ENCODE measurements at places on chromosomes 2 and 18.
A peak's percentile ranks its signal among the peaks of the same experiment; 100 is the strongest.

DNA sequence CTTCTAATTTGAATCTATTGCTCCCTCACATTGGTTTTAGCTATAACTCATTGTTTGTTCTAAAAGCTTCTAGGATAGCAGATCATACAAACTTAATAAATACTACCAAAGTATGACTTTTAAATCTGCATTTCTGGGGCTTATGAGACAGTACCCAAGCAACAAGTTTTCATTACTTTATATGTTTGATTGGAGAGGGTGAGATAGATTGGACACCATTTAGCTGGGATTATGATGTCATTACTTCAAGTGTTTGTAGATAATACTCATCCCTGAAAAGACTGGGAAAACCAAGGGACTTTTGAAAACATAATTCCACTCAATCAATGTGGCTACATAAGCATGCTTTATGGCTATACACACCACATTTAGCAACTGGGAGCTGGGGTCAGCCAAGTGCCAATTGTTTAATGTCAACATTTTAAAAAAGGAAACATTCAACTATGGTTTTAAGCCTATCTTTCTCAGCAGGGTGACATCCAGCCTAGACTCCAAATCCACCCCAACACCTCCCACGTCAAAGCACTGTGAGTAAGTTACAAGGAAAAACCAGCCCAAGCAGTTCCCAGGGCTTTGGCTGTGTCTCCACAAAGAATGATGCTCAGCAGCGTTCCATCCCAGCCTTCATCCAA, 119.9 kb downstream of the ETAA1 start:
- no peak for DNase-seq

DNA sequence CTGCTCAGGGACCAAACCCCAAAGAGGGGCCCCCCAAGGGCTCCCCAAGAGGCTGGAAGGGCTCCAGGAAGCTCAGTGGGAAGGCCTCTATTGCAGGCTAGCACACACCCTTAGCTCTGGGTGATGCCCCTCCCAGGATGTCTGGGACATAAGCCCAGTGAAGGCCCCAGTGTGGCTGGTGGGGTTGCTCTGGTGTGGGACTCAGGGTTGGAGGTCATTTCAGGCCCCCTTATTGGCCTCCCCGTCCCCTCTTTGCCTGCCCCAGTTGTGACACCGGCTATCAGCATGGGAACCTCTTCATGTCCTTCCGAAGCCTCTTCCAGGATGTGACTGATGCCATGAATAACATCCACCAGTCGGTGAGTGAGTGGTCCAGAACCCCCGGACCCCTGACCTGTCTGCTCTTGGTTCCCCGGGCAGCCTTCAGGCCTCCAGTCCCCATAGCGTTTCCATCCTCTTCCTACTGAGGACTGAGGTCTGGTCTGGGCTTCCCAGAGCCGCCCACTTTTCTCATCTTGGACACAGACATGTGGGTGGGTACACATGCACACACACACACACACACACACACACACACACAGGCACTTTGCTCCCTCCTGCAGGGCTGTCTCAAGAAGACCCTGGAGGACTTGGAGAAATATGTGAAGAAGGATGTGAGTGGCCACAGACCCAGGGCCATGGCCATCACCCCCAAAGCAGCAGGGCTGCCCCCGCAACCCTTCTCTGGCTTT, 2.2 kb downstream of the NT5DC4 start:
- DNase-seq, result no peak

DNA sequence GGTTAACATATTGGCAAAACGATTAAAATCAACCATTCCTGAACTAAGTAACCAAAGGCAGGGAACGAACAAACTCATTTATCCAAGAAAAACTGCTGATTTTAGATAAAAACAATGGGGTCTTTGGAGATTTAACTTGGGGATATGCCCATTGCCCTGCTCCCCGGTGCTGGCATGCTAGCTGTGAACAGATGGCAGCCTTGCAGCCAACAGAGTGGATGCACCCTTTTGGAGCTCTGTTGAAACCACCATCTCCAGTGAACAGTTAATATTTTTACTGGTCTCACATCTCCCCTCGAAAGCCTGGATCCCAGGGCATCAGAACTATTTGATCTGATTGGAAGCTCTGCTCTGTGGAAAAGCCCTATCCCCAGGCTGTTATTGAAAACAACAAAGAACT, 303.1 kb downstream of the TGIF1 start:
- no peak for DNase-seq

GRCh38 chr2:239396881-239397681, 3.7 kb downstream of the HDAC4 start:
- no peak for DNase-seq

DNA sequence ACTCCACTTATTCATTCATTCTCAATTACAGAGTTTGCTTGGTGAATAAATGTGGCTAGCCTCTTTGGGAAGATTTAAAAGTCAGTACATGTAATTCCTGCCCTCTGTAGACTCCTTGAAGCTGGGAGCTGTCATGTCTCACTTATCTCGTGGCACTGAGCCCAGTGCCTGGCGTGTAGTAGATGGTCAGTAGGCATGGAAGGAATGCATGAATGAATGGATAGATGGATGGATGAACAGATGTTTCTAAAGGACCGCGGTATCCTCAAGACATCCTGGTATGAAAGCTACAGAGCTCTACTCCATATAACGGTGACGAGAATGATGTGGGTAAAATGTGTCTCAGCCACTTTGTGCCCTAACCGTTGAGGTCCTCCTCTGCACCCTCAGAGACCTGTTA, 83.0 kb downstream of the MARCO start:
- DNase-seq, result no peak

DNA sequence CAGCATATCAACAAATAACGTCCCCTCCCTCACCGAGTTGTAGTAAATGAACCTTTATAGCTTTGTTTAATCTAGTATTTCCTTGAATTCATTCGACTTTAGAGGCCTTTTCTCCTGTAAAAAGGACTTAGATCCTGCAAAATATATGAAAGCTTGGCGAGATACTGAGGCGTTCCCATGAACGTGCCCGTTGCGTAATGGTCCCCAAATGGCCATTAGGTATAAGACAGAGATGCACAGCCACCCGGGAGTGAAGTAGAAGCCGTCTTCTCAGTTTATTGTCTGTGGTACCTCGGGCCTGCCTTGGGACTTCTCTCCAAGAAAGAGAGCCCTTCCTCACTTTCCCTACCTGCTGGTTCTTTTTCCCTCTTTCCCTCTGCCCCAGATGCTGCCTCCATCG, 310.6 kb downstream of the CELF4 start:
- no peak for DNase-seq

DNA sequence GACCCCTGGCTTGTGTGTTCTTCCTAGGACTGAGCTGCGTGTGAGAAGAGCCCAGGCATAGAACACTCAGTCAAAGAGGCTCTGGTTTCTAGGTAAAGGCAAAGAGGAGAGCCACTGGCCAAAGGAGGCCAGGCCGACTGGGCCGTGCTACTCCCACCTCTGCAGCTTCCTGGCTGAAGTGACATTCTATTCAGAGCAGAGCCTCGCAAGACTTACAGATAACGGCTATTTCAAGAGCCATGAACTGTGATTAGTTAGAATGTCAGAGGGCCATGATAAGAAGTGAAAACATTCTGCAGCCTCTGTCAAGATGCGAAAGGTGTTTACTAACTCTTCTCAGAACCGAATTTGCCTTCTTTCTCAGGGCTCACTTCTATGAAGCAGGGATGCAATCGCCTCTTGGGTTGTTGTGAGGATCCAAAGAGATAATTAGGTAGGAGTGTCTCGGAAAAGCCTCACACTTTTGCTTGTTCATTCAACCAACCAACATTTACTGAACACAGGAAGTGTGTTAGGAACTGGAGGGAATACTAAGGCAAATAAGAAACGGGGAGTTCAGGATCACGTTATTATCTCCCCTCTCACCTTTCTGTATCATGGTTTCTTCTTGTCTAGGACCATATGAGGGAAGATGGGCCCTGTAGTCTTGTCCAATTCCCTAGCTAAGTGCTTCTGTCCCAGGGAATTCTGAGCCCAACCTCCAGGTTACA, 3.4 kb upstream of the DNAJC5G start:
- DNase-seq, result no peak

- DNase-seq, result no peak
Measured at GRCh38 chr2:88845772-88846661, 154.5 kb downstream of the RPIA start.

DNA sequence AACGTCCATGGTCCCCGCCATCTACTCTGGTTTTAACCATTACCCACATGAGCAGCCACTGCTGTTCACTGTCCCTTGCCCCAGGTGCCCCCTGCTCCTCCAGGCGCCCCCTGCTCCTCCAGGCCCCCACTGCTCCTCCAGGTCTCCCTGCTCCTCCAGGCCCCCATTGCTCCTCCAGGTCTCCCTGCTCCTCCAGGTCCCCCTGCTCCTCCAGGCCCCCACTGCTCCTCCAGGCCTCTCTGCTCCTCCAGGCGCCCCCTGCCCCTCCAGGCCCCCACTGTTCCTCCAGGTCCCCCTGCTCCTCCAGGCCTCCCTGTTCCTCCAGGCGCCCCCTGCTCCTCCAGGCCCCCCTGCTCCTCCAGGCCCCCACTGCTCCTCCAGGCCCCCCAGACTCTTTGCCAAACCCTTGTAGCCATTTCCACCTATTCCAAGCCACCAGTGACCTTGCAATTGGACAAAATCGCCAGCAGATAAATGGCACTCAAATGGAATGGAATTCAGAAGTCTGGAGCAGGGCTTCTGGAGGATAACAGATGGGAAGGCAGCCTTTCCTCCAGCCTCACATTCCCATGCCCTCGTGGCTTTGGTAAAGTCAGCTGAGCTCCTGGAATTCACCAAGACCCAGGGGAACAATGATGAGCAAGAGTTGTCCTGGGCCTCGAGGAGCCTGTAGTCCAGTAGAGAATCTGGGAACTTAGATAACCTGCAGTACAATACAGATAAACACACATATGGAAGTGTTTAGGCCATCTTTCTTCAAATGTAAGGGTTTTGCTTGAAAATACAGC, 13.3 kb upstream of the RPL31 start:
- DNase-seq, result no peak

DNA sequence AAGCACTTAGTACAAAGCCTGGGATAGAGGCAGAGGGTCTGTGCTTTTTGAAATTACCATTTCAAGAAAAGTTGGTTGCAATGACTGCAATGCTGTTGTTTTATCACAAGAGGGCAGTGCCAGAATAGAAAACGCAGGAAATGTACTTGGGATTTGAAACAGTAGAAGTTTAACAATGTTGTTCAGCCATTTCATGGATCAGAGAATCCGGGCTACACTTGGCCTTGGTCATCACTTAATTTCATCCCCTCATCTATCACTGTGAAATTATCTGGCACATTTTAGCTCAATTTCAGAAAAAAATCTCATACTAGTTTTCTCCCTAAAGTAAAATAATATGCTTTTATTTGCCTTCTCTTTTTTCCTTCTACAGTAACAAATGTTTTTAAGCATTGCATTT, 70.8 kb downstream of the RAPGEF4 start:
- DNase-seq, result peak; percentile 11

GRCh38 chr2:223563462-223563861, 38.7 kb downstream of the SCG2 start:
- DNase-seq, result no peak

GRCh38 chr2:166671801-166672200, 177.8 kb upstream of the SCN7A start:
- DNase-seq, result no peak

- DNase-seq, result no peak
Measured at GRCh38 chr2:50263728-50264127, 768.2 kb downstream of the NRXN1 start.

GRCh38 chr2:46258937-46259776, 38.0 kb upstream of the EPAS1 start:
- DNase-seq, result no peak

DNA sequence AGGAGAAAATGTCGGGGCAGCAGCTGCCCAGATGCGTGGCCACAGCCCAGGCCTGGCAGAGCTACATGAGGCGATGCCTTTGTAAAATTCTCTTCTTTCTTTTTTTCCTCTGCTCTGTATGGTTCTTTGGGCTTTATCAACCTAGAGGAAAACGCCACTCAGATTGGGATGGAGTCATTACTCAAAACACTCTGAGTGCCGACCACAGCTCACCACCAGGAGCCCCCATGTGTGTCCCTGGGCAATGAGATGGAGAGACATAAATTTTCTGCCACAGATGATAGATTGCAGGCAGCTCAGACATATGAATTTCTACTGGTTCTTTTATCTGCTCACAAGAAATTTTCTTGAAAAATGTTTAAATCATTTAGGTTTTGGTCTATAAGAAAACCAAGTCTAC, 56.0 kb downstream of the PARD6G start:
- no peak for DNase-seq

DNA sequence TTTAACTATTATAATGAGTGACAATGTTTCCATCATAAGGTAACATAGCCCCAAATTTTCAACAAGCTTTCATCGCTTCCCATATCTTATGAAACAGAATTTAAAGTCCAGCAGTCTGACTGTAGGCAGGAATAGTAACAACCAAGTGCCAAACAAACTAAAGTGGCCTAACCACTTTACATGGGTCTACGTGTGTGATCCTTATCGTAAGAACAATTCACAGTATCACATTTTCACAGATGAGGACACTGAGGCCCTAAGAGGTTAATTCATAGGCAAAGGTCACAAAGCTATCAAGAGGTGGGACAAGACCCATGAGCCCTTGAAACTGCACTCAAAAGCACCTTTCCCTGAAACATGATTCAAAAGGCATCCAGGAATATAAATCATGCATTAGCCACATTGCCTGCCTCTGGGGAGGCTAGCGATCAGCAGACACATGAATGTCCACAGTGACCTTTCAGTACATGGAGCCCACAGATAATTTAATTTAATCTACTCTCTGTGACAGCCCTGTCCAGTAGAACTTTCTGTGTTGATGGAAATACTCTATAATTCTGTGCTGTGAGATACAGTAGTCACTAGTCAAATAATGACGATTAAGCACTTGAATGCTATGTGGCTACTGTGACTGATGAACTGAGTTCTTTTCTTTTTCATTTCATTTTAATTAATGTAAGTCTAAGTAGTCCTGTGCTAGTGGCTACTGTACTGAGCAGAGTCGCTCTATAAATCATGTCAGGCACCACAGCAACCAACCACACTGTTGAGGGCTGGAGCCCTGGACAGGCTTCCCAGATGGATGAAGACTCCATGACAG, 30.3 kb downstream of the KIDINS220 start:
- no peak for DNase-seq

GRCh38 chr2:152569186-152569585, 148.1 kb downstream of the PRPF40A start:
- DNase-seq, result no peak

- no peak for DNase-seq
Measured at GRCh38 chr2:54859997-54860701, 136.7 kb downstream of the EML6 start.

DNA sequence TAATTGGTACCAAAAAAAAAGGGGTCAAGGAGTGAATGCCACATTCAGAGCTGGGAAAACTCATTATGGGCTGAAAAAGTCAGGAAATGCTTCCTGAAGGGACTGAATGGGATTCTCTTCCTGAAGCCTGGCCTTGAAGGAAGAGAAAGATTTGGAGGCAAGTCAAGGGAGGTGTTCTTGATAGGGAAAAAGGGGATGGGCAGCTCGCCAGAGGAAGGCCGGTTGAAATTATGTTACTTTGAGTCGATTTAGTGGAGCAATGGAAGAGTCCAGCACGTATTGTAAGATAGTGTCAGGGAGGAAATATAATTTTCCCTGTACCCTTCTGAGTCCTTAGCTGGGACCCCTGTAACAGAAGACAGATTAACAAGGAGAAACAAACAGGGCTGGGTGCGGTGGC, 115.3 kb upstream of the STPG4 start:
- DNase-seq, result no peak

- DNase-seq, result no peak
Measured at GRCh38 chr2:133972786-133973185, 281.1 kb upstream of the MGAT5 start.

GRCh38 chr2:180655842-180656454, 324.5 kb upstream of the UBE2E3 start:
- DNase-seq, result no peak

- DNase-seq, result no peak
Measured at GRCh38 chr2:232449964-232450363, 6.0 kb upstream of the ALPI start.

- DNase-seq, result no peak
Measured at GRCh38 chr18:57125627-57126026, 21.3 kb upstream of the BOD1L2 start.

All from C1 segment of cervical spinal cord (tissue), 14 donors.